ENCODE measurements at places on chromosomes 16 and 17. TPM values are rescaled to one million over a fixed set of nuclear protein-coding genes. Genes with fewer than 3 reads are reported as not detected.
A peak's percentile ranks its signal among the peaks of the same experiment; 100 is the strongest.

The ABCC12 gene
- not detected for polyA plus RNA-seq

The SPNS2 gene
- polyA plus RNA-seq: not detected

DNA sequence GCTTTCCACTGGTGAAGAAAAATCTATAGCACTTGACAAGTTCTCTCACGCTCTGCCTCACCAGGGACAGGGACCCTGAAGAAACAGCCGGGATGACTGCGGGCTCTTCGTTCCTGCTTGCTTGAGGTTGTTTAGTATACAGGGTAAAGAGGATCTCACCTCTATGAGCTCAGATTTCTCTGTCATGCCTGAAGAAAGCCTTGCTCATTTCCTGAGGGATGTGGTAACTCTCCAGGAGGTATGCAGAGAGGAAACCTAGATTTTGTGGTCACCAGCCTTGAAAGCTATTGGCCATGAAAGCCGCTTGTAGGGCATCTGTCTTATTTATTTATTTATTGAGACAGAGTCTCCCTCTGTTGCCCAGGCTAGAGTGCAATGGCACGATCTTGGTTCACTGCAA is 23.2 kb downstream of the USP43 start:
- DNase-seq: no peak

DNA sequence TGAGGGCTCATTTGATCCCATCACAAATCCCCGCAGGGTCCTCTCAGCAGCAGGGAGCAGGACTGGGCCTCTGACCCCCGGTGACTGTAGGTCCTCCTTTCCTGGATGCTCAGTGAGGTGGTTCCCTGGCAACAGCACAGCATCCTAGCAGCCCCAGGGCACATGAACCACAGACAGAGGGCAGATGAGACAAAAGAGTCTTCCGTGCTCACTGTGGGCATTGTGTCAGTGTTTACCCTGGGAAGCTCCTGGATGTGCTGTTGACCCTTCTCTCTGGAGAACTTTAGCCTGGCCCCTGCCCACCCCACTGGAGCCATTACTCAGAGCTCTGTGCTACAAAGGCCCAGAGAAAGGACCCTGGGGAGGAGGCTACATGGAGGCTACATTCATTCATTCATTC is 21.7 kb upstream of the TMEM220 start:
- DNase-seq: no peak

GRCh38 chr16:58018803-58019202 is 6.8 kb upstream of the MMP15 start:
- no peak for DNase-seq

DNA sequence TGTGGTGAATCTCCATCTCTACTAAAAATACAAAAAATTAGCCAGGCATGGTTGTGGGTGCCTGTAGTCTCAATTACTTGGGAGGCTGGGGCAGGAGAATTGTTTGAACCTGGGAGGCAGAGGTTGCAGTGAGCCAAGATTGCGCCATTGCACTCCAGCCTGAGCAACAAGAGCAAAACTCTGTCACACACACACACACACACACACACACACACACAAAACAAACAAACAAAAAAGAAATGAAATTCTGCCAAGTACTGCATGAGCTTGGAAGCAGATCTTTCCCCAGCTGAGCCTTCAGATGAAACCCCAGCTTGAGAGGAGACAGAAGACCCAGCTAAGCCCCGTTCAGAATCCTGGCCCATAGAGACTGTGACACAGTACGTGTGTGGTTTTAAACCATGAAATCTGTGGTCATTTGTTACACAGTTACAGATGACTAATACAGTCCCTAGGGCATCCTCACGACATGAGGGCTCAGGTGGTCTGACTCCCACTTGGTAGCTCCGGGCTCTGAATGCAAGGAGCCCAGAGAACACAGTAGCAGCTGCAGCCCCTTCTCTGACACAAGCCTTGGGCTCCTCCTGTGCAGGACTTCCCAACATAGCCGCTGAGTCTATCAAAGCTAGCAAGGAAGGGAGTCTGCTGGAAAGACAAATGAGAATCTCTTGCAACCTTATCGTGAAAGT is 132.8 kb downstream of the SEC14L1 start:
- DNase-seq: no peak

DNA sequence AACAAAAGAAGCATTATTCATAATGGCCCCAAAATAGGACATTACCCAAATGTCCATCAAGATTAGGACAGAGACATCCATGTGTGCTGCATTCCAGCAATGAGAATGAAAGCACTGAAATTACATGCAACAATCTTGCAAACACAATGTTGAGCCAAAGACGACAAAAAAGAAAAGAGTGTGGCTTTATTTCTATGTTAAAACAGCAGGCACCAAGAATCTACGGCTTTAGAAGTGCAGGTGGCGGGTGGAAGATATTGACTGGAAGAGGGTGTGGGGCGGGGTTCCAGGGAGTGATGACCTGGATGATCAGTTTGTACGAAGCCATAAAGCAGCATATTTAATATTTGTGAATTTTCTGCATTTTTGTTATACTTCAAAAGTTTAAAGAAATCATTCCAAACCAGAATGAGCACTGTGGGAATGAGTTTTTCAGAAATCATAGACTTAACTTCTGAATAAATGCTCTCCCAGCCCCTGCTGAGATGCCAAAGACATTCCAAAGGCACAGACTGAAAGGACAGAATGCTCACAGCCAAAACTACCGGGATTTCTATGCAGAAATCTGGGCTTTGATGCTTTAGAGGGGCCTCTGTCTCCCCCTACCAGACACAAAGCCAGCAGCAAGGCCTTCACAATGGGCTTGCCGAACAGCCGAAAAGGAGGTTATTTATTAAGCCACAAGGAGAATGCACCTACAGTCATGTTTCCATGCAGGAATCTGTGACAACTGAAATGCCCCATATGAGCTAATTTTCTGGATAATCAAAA is 361.6 kb downstream of the GRIN2A start:
- no peak for DNase-seq

GRCh38 chr17:22242472-22242871 is 550.1 kb downstream of the KCNJ18 start:
- DNase-seq: no peak

DNA sequence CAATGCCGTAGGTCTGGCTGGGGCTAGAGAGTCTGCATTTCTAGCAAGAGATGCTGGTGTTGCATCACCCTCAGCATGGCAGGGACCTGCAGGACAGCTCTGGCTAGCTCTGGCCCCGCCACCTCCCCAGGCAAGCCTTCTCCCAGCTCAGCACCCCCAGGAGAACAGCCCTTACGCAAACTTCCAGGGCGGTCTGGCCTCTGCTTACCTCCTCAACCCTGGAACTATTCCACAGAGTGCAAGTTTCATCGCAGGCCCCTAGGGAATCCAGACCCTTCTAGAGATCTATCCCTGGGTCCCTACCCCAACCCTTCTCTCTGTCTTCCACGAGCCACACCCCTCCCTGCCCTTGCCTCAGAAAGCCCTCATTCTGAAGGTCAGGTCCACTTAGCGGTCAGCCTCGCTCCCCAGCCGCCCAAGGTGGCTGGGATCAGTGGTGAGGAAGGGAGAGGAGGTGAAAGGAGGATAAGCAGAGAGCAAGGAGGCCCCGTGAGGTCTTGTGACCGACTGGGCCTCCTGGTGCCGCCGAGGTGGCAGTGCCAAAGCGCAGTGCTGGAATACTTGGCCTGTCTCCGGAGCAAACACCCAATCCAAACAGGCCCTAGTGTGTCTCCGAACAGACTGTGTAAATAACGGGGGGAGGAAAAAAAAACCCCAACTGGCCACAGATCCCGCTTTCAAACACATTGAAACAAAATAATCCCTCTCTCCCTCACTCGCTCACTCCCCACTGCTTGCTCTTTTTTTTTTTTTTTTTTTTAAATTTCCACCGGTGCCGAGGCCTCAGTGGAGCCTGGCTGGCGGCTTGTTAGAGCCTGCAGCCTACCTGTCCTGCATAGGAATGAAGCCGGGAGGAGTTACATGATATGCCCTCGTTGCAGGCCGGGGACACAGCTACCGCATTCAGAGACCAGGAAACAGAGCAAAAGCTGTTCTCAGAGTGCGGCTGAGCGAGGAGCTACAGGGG is 380.9 kb downstream of the SOX9 start:
- no peak for DNase-seq

GRCh38 chr16:50334106-50334975 is 34.4 kb downstream of the BRD7 start:
- no peak for DNase-seq

DNA sequence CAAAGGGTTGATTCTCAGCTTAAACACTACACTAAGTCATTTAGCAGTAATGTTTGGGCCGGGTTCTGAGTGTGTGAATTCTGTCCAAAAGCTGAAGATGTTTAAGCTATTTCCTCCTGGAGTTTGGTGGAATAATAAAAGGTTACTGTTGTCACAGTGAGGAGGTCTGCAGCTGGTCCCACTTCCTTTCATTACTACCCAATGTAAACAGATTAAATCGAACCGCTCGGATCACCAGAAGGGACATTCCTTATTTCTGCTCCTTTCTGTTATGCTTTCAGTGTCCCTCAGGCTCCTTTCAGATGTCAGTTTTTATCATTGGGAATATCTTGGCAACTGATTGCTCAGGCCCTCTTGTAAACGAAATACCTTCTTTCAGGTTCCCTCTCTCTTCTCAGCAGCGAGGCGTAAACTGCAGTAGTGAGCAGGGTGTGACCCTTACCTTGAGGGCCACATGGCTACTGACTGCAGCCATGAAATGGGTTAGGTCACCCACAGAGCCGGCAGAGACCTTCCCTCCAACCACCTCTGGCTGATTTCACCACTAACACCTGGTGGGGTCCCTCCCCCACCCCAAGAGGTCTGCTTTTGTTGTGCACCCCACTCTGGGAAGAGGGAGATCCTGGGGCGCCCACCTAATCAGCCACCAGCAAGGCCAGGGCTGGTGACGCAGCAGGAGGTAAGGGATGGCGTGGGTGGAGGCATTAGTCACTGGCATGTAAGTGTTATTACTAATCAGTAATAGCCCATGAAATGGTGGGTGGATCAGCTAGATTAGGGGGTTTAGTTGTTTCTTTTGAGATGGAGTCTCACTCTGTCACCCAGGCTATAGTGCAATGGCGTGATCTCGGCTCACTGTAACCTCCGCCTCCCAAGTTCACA is 117.6 kb downstream of the VPS53 start:
- no peak for DNase-seq

DNA sequence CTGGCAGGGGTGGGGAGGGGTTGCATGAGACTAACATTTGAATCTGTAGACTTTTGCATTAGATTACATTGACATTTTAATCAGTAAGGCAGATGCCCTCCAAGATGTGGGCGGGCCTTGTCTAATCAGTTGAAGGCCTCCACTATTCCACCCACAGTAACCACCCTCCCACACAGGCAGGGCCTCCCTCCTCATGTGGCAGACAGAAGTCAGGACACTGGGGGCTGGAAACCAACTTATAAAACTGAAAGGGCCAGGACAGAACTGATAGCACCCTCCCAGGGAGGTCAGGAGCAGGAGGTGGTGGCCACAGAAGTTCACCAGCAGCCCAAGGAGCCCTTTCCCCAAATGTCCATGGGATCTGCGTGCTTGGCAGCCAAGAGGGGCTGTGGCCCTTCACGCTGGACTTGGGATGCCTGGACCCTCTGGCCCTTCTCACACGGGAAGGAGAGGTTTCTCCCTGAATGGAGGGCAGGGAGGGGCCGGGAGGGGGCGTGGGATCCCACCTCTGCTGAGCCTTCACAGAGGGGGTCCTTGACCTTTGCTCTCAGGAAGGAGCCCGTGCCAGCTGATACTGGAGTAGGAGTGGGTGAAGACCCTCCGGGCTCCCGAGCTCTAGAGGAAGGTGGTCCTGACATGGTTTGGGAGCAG is 4.6 kb downstream of the PYCR1 start:
- DNase-seq: no peak

DNA sequence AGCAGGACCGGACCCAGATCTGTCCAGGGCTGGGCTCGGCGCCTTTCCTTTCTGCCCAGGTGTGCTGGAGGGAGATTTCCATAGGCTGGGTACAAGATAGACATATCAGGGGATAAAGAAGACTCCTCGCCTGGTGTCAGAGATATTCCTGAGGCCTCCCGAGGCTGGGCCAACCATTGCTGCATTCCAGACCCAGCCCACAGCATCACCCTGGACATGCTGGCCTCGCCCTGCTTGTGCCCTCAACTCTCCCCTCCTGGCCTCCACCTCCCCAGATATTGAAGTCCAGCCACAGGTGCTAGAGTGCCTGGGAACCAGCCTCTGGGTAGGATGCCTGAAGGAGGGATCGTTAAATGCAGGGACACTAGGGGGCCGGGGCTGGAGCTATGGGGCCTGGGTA is 2.1 kb downstream of the CD300LG start:
- DNase-seq: no peak

- DNase-seq: peak; percentile 88
Measured at GRCh38 chr16:3242709-3243108, 7.8 kb upstream of the ZNF200 start.

DNA sequence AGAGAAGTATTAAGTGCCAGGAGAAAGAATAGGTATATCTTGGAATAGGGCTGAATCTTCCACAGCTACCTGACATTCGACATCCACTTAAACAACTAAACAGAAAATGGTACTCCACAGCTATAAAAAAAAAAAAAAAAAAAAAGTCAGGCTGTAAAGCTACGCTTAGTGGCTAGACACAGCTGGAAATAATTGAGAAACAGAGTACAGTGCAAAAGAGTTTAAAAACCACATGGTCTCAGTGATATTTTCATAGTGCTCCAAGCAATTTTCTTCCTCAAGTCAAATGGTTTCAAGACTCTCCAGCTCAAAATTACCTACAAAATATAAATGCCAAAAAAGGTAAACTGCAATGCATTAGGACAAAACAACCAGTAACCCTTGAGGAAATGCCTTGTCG is 607.1 kb downstream of the KCNJ2 start:
- DNase-seq: no peak

GRCh38 chr16:46693598-46693997 is 4.1 kb downstream of the ORC6 start:
- DNase-seq: no peak

GRCh38 chr17:39735882-39736281 is 1.9 kb upstream of the GRB7 start:
- DNase-seq: no peak

- no peak for DNase-seq
Measured at GRCh38 chr17:77894126-77894956, 64.2 kb upstream of the TNRC6C start.

- no peak for DNase-seq
Measured at GRCh38 chr17:79600681-79601131, 10.1 kb downstream of the RBFOX3 start.

GRCh38 chr16:87252269-87252970 is 64.8 kb downstream of the C16orf95 start:
- no peak for DNase-seq

- DNase-seq: no peak
Measured at GRCh38 chr17:77274096-77274845, 133.5 kb downstream of the SEC14L1 start.
